ENCODE measurements at places on chromosomes 4 and X.

GRCh38 chr4:189785257-189785656, 155.4 kb upstream of the FRG1 start:
- DNase-seq, result no peak

DNA sequence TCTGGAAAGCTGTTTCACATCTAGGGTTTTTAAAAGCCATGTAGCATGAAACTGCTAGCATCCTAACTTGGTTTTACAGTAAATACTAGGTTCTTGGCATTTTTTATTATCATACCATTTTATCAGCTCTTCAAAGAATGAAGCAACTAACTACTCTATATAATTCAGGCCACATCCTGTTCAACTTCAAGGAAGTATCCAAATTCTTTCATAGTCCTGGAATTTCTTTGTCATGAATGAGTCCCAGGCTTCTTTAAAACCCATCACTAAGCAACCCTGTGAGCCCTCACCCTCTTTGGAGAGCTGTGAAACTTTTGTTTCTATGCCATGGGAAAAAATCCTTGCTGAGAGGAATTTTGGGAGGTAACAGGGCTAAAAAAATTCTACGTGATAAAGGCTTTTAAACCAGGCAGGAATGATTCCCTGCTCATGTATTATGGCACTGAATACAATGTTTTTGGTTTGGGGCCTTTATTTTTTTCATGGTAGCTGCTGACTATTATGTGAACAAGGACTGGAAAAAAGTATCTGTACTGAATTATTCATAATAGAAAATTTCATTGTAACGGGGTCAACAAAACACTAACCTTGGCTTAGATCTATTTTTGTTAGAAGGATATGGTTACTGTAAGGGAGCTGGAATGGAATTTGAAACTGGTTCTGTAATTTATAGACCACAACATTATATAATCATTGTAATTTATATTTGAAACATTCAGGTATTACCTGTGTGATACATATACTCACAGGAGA, 164.9 kb downstream of the DCTD start:
- peak; percentile 70 for DNase-seq

DNA sequence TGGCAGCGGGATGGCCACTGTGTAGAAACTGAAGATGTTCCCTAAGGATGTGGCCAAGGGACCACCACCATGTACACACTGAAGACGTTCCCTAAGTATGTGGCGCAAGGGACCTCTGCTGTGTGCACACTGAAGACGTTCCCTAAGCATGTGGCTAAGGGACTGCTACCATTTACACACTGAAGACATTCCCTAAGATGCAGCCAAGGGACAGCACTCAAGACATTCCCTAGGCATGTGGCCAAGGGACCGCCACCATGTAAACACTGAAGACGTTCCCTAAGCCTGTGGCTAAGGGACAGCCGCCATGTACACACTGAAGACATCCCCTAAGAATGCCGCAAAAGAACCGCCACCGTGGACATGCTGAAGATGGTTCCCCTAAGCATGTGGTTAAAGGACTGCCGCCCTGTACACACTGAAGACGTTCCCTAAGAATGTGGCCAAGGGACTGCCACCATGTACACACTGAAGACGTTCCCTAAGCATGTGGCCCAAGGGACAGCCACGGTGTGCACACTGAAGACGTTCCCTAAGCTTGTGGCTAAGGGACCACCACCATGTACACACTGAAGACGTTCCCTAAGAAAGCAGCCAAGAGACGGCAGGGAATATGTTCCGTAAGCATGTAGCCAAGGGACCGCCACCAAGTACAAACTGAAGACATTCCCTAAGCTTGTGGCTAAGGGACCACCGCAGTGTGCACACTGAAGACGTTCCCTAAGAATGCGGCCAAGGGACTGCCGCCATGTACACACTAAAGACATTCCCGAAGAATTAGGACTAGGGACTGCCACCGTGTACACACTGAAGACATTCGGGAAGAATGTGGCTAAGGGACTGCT, 43.3 kb downstream of the DHRSX start:
- no peak for DNase-seq

DNA sequence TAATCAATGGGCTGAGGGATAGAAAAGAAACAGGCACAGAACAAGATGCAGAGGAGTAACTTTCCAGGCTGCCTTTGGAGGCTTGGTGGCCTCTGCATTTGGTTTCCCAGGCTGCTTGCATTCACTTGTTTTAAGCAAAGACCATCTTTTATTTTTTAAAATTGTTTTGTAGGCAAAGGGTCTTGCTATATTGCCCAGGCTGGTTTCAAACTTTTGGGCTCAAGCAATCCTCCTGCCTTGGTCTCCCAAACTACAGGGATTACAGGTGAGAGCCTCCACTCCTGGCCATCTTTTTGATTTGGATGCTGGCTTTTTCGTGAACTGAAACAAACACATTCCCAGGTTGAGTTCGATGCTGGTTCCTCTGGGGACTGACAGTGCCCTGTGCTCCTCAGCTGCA, 74.1 kb downstream of the SLC9A6 start:
- no peak for DNase-seq

- peak; percentile 8 for DNase-seq
Measured at GRCh38 chr4:124189545-124189944, 523.0 kb downstream of the ANKRD50 start.

DNA sequence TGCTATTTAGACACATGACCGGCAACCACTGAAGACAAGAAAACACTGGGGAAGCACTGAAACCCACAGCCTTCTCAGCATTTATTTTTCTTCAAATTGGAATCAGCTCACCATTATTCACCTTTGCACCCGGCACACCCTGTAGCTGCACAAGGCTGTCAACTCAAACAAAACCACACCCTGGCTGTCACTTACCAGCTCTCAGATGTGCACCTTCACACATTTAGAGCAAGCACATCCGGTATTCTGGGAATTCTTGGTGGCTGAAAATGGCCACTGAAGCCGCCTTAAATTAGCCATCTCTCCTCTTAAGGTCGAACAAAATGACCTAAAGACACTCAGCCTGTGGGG, 5.9 kb downstream of the ZFYVE28 start:
- DNase-seq, result no peak

DNA sequence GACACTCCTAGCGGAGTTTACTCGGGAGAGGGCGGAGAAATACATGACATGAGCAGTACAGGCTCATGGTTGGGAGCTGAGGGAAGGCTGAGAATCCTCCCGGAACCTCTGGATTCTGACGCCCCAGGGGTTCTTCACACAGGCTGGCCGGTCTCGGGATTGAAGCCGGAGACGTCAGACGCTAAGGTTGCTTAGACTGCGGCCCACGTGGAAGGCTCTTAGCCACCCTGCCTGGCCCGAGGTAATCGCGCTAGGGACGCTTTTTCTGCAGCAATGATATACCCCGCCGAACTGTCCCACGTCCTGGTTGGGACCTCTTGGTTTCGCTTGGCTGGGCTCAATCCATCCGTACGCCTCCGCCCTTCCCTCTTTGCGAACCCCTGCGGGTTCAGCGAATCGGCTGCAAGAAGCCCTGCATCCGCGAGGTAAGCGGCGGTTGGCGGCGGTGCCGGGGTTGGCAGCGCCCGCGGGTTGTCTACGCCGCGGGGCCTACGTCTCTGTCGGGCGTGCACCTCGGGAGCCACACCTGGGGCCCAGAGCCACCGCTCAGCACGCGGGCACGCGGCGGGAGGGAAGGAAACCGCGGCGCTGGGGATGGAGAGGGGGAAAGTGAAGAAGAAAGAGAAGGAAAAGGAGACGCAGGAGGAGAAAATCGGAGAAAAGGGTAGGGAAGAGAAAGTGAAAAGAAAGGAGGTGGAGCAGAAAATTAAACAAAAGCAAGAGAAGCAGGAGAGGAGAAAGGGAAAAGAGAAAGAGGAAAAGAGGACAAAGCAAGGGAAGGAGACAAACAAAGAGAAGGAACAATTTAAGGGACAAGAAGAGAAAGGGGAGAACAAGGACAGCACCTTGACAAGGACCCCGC, at the start of gene ARL9:
Gene ARL9 (plus strand): TSS at position 523 of the 862 bp plus-strand sequence. CDS start 72 bp downstream, at position 595.
- peak; percentile 72 for DNase-seq

GRCh38 chrX:71547339-71547738, 14.4 kb downstream of the OGT start:
- DNase-seq, result no peak

- DNase-seq, result no peak
Measured at GRCh38 chr4:15413010-15413622, 14.7 kb upstream of the C1QTNF7 start.

DNA sequence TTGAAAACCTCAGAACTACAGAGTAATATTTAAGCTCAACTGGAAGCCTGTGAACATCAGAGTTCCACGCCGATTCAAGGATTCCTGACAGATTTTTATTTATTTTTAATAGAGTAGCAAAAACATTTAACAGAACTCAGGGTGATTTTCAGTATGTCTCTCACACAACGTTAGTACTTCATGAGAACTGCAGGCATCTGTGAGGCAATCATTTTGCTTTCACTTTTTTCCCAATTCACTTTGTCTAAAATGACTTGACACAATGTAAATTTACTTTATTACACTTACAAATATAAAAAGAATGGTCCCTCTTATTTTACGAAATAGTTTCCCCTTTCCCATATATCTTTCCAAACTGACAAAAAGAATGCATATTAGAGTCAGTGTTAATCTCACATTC, 869.5 kb upstream of the EPHA5 start:
- DNase-seq, result peak; percentile 13

- no peak for DNase-seq
Measured at GRCh38 chr4:16083241-16084191, at the start of gene PROM1. Gene PROM1 (minus strand): TSS chr4:16084023. CDS start chr4:16075906, 8,117 bp downstream.

DNA sequence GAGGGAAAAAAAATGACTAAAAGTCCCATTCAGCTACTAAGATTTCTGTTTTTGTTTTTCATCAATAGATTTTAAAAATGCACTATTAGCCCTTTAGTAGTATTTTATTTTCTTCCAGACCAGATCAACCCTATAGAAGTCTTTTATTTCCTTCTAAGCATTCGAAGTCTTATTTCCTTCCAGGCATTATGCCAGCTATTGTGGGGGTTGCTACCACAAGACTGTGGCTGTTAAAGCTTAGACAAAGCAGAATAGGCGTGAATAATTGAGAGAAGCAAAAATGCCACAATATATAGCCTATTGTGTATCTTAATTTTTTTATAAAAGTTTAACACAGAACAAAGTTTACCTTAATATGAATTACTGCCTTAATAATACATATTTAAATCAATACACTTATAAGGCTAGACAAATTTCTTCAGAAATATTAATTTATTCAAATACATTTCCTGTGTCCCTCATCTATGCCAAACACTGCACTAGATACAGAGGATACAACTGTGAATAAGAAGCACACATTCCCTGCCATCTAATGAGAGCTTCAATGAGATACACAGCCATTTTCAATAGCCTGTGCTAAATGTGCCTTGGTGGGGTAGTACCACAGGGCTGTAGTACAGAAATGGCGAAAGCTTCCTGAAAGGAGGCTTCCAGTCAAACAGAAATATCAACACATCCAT, 33.1 kb downstream of the SLC10A7 start:
- no peak for DNase-seq

- peak; percentile 55 for DNase-seq
Measured at GRCh38 chrX:107894038-107894437, 68.4 kb downstream of the MID2 start.

- peak; percentile 73 for DNase-seq
Measured at GRCh38 chr4:168708108-168708507, 211.3 kb downstream of the PALLD start.

DNA sequence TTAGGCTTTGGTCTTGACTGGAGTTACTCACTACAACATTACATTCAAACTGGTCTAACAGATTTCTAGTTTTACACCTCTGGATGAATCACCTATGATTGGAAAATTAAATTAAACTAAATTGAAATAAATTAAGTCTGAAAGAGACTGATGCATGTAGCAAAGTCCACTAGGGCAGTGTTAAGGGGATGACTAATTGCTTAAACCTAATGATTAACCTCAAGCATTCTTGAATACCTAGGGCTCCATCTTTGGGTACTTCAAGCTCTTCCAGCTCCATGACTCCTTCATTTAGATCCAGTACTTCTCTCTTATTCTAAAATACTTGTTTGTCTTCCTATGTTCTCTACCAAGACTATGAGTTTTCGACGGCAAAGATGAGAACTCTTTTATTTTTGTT, 86.8 kb downstream of the SH2D1A start:
- DNase-seq, result no peak

- DNase-seq, result no peak
Measured at GRCh38 chr4:105934386-105934785, 39.1 kb downstream of the NPNT start.

DNA sequence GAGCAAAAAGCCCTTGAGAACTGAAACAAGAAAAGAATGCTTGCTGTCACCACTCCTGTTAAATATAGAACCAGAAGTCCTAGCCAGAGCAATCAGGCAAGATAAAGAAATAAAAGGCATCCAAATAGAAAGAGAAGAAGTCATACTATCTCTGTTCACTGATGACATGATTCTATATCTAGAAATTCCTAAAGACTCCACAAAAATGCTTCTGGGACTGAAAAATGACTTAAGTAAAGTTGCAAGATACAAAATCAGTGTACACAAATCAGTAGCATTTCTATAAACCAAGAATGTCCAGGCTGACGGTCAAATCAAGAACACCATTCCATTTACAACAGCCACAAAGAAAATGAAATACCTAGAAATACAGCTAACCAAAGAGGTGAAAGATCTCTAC, 552.7 kb upstream of the SLIT2 start:
- DNase-seq, result no peak

- DNase-seq, result no peak
Measured at GRCh38 chrX:130216320-130216719, 44.6 kb downstream of the RAB33A start.

- no peak for DNase-seq
Measured at GRCh38 chr4:58214376-58214775, 1104.2 kb upstream of the IGFBP7 start.

GRCh38 chr4:165369522-165369921, 9.3 kb upstream of the CPE start:
- no peak for DNase-seq

DNA sequence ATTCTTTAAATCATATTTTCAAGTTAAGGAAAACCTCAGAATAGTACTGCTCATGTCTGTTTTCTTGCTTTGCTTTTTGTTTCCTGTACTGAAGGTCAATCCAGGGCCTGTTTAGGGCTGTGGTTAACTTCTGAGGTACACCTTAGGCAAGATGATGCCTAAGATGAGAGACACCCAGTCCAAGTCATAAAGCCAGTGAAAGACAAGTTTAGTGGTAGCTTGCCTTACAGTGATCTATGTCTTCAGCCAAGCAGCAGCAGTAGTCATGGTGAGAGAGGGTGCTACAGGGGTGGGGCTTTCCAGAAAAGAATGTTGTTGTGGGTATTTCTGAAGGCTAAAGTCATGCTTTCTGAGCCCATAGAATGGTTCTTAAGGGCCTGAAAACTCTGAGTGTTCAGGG, 173.7 kb downstream of the VSIG4 start:
- no peak for DNase-seq

GRCh38 chrX:123432361-123433150, 248.5 kb downstream of the GRIA3 start:
- DNase-seq, result no peak

- no peak for DNase-seq
Measured at GRCh38 chrX:134732676-134733075, 74.4 kb upstream of the PLAC1 start.

GRCh38 chrX:6002056-6002455, 226.6 kb downstream of the NLGN4X start:
- DNase-seq, result no peak
